ENCODE measurements at places on chromosomes 7 and 10.
A peak's percentile ranks its signal among the peaks of the same experiment; 100 is the strongest.

GRCh38 chr10:114694752-114695151, 36.7 kb upstream of the ABLIM1 start:
- DNase-seq: no peak

DNA sequence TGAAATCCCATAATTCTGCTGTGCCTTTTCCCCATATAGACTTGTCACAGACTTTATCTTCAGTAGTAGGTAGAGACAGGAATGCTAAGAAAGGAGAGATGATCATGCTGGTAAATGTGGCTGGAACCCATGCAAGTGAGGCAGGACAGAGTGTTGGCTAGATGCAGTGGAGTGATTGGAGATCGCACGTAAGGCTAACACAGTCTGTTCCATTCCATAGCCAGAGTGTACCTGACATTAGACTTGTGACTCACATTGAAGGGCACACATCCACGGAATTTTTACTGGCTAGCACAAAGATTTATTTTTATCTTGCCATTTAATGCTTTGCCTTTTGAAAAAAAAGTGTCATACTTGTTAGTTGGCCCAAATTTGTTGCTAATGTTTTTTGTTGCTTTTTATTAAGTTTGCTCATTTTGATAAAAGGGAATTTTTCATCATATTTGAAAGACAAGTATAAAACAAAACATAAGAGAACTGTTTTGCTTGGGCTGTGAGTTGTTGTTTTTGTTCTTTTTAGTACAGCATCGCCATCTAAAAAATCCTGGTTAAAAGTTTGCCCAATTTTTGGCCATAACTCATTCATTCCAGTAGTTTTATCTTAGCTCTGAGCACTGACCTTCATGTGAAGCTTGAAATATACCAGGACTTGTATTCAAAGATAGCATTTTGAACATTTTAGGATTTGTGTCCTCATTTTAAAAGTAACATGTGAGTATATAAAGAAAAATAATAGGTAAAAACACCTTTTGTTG, 81.0 kb downstream of the CPED1 start:
- DNase-seq: no peak

- peak; percentile 80 for DNase-seq
These were observed 539 bp upstream of the MKLN1 start for GRCh38 chr7:131327049-131327625.

GRCh38 chr10:82245906-82246560, 371.0 kb downstream of the NRG3 start:
- DNase-seq: no peak

- no peak for DNase-seq
These were observed 421.4 kb downstream of the GALNT17 start for GRCh38 chr7:71553306-71553705.

- DNase-seq: peak; percentile 64
These were observed at the start of gene PROSER2 for GRCh38 chr10:11823122-11823988. PROSER2 (plus strand) TSS chr10:11823356; CDS start chr10:11852078, 28,722 bp downstream.

DNA sequence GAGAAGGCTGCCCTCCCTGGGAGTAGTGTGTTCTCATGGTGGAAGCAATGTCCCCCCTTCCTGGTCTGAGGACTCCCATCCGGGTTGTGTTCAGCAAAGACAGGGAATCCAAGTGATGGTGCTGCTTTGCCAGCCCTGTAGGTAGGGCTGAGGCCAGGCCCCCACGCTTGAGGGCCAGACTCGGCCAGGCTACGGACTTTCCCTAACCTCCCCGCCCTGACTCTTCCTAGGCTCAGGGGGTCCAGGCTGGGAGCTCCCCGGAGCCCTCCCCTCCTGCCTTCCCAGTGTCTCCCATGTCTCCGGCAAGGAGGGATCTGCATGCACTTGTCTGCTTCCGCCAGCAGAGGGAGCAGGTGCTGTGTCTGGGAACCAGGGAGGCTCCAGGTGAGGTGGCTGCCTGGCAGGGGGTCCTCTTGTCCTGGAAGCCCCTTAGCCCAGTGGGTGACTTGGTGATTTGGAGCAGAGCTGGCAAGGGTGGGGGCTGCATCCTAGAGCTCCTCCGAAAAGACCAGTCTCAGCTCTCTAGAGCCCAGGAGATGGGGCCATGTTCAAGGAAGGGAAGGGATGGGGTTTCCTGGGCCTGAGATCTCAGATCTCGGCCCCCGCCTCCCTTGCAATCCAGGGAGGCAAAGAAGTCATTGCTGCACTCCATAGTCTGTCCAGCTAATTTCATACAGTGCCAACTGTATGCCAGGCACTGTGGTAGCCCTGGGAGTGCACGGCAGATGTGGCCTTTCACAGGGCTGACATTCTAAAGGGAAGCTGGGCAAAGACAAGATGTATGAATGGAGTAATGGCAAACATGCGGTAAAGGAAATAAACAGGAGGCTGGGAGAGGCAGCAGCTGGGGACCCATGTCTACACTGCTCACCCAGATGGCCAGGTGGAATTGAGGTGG, 20.3 kb upstream of the SFRP5 start:
- peak; percentile 47 for DNase-seq

GRCh38 chr10:60877061-60877776, 66.8 kb downstream of the RHOBTB1 start:
- no peak for DNase-seq

GRCh38 chr7:121029302-121029701, 40.8 kb downstream of the CPED1 start:
- no peak for DNase-seq

GRCh38 chr10:128487517-128487916, 361.3 kb upstream of the MKI67 start:
- DNase-seq: no peak

- DNase-seq: no peak
These were observed 16.9 kb downstream of the DYDC2 start for GRCh38 chr10:80373502-80373901.

- no peak for DNase-seq
These were observed 82.0 kb downstream of the MKI67 start for GRCh38 chr10:128044186-128044585.

- peak; percentile 83 for DNase-seq
These were observed 24.9 kb downstream of the INSIG1 start for GRCh38 chr7:155322530-155322929.

- DNase-seq: peak; percentile 37
These were observed 49.5 kb upstream of the HDAC9 start for GRCh38 chr7:18445916-18446520.

GRCh38 chr10:63229161-63229560, 96.0 kb downstream of the NRBF2 start:
- no peak for DNase-seq

DNA sequence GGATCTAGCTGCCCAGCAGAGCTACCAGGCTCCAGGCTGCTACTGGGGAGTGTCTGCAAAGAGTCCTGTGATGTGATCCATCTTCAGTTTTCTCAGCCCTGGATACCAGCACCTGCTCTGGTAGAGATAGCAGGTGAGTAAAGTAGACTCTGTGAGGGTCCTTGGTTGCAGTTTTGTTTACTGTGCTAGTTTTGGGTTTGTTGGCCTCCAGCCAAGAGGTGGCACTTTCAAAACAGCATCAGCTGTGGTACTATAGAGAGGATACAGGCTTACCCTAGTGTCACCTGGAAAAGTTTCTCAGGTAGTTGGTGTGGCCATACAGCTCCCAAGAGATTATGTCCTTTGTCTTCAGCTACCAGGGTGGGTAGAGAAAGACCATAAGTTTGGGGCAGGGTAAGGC, 56.3 kb downstream of the MTERF1 start:
- no peak for DNase-seq

DNA sequence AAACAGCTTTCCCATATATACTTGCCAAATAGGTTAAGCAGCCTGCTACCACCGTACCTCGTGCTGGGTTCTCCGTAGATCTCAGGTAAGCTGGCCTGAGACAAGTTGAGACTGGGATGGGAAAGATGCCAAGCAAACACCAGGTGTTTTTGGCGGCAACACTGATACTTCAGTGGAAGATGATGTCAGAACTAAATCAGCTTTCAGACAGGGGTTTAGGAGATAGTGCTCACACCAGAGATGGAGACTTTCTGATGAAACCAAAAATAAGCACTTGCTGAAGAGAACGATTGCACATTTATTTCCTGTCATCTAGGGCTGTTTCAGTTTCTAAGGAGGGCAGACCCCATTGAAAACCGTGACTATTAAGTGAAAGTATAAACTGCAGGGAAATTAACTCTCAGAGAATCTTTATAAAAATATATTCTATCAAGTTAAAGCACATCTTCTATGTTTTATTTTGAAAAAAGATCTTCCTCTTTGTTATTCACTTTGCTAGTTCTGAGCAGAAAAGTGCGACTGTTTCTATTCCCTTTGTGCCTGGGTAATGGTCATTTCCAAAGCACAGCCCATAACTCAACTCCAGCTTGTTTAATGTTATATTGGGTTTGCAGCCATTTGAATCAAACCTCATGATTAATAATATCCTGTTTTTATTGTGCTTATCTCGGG, 149.9 kb downstream of the CPED1 start:
- DNase-seq: no peak

DNA sequence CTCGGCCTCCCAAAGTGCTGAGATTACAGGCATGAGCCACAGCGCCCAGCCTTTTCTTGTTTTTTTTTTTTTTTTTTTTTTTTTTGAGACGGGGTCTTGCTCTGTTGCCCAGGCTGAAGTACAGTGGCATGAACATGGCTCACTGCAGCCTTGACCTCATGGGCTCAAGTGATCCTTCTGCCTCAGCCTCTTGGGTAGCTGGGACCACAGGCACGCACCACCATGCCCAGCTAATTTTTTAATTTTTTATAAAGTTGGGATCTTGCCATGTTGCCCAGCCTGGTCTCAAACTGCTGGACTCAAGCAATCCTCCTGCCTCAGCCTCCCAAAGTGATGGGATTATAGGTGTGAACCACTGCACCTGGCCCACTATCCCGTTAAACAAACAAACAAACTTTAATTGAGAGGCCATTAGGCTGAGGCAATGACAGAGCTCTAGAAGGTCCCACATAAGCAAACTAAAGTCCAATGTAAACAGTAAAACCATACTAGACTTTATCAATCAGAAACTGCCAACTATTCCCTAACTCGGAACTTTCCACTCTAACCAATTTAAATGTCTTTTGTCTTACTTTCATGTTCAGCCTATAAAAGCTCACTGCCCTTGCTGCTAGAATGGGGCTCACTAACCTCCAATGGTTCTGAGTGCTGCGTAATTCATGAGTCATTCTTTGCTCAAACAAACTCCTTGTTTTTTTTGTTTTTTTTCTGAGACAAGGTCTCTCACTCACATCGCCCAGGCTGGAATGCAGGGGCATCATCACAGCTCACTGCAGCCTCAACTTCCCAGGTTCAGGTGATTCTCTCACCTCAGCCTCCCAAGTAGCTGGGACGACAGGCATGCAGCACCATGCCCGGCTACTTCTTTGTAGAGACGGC, 1.9 kb downstream of the DHX32 start:
- DNase-seq: peak; percentile 86

DNA sequence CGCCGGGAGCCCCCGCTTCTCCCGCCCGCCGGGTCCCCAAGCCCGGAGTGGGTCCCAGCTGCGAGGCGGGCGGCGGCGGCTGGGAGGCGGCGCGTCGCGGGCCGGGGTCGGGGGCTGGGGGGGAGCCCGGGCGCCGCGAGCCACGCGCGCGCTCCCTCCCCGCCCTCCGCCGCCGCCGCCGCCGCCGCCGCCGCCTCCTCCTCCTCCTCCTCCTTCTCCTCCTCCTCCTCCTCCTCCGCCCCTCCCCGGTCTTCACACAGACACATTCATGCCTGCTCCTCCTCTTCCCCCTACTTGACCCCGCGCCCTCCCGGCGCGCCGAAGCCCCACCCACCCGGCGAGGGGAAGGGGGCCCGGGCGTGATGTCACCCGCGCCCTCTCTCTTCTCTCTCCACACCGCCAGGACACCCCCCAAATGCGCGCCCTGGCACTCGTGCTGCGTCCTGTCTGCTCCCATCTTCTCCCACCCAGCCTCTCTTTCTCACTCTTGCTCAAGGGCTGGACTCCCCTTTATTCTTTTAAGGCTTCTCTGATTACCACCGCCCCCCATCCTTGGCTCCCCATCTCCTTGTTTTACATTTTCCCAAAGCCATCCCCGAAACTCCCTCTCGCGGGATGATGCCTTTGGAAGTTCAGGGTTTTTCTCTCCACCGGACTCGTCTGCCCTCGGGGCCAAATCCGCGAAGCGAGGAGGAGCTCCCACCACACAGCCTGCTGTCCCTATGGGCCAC, 967 bp upstream of the GLI3 start:
- DNase-seq: peak; percentile 81

- no peak for DNase-seq
These were observed 159.2 kb downstream of the NEURL1 start for GRCh38 chr10:103652599-103653281.

DNA sequence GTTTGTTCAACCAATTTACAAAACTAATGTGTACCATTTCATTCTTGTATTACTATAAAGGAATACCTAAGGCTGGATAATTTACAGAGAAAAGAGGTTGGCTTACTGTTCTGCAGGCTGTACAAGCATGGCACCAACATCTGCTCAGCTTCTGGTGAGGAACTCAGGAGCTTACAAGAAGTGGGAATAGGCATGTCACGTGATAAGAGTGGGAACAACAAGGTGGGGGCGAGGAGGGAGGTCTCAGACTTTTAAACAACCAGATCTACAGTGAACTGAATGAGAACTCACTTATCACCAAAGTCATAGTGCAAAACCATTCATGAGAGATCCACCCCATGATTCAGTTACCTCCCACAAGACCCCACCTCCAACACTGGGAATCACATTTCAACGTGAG, 1178.0 kb downstream of the REEP3 start:
- no peak for DNase-seq

DNA sequence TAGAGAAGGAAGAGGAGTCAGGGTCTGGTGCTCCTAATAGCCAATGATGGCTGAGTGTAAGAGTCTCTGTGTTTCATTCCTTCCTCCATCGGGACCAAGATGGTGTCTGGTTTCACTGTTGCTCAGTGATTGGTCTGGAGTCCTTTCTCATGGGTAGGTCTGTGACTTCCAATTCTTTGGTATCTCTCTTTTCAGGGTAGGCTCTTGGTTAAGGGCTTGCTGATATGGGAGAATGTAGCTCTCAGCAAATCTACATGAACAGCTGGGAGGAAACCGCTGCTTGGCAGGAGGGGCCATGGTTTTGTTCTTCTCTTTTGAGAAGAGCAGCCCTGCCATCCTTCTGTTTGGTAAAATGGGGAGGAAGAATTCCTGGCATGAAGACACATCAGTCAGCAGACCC, 209.1 kb upstream of the PODXL start:
- DNase-seq: no peak

DNA sequence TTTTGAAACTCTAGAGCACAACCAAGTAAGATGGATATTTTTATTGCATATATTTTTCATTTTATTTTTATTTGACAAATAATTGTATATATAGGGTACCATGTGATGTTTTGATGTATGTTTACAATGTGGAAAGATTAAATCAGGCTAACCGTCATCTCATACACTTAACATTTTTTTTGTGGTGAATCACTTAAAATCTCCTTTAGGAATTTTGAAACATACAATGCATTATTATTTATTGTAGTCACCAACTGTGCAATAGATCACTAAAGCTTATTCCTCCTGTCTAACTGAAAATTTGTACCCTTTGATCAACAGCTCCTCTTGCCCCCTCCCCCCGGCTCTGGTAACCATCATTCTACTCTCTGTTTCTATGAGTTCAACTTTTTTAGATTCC, 77.2 kb downstream of the DNAH11 start:
- DNase-seq: no peak

GRCh38 chr7:130940326-130940725, 206.3 kb upstream of the KLF14 start:
- DNase-seq: no peak

- DNase-seq: peak; percentile 60
These were observed 432.7 kb upstream of the VSTM2A start for GRCh38 chr7:54109501-54109900.

GRCh38 chr7:96649981-96650380, 59.7 kb downstream of the SEM1 start:
- DNase-seq: peak; percentile 59

All from RPMI7951 (cell line).